ENCODE measurements at places on chromosomes 3 and 15.

- DNase-seq, result peak; percentile 66
These were observed 11.2 kb downstream of the SH3GL3 start for GRCh38 chr15:83458381-83458780.

- no peak for DNase-seq
These were observed 163.1 kb downstream of the CHL1 start for GRCh38 chr3:359672-360071.

DNA sequence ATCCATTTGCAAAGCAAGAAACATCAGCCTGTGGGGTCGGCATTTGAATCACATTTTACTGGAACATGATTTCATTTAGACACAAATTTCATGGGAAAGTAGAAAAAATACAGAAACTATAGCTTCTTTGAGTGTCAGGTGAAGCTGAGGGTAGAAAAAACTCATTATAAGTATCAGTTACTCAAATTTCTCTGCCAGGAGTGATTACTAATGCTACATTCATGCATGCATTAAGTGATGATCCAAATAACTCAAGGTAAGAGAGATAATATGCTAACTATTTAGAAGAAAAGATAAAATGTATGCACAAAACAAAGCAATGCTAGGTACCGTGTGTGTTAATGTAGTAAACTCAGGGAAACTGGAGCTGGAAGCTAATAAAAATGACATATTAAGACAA, 406.0 kb downstream of the GAP43 start:
- no peak for DNase-seq

DNA sequence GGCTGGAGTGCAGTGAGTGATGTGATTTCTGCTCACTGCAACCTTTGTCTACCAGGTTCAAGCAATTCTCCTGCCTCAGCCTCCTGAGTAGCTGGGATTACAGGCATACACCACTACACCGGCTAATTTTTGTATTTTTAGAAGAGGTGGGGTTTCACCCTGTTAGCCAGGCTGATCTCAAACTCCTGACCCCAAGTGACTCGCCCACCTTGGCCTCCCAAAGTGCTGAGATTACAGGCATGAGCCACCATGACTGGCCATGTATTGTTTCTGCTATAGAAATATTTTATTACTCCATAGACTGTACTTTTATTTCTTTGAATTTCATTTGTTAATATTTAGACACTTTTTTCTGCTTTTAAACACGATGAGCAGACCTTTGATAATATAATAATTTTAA, 60.4 kb downstream of the GTF2E1 start:
- no peak for DNase-seq

DNA sequence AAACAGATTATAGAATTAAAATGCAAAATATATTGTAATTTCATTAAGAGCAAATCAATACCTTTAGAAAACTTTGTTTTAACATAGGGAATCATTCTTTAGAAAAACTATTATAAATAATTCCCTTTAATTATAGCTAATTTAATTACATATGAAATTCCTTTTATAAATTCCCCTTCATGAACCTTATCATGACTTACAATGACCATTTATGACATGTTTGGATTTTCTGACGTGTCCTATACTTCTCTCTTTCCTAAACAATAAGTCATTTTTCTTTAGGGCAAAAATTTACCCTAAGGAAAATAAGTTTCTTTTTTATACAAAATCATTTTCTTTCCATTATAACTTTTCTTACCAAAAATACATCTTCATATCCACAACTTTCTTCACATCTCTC, 37.8 kb downstream of the PRR20G start:
- no peak for DNase-seq

GRCh38 chr3:56787258-56787775, 14.4 kb downstream of the ARHGEF3 start:
- DNase-seq, result no peak

DNA sequence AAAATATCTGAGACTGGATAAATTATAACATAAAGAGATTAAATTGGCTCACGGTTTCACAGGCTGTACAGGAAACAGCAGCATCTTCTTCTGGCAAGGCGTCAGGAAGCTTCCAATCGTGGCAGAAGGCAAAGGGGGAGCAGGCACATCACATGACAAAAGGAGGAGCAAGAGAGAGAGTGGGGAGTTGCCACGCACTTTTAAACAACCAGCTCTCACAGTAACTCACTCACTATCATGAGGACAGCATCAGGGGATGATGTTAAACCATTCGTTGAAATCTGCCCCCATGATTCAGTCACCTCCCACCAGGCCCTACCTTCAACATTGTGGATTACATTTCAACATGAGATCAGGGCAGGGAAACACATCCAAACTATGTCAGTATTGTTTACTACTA, 114.5 kb upstream of the SPATA16 start:
- no peak for DNase-seq

DNA sequence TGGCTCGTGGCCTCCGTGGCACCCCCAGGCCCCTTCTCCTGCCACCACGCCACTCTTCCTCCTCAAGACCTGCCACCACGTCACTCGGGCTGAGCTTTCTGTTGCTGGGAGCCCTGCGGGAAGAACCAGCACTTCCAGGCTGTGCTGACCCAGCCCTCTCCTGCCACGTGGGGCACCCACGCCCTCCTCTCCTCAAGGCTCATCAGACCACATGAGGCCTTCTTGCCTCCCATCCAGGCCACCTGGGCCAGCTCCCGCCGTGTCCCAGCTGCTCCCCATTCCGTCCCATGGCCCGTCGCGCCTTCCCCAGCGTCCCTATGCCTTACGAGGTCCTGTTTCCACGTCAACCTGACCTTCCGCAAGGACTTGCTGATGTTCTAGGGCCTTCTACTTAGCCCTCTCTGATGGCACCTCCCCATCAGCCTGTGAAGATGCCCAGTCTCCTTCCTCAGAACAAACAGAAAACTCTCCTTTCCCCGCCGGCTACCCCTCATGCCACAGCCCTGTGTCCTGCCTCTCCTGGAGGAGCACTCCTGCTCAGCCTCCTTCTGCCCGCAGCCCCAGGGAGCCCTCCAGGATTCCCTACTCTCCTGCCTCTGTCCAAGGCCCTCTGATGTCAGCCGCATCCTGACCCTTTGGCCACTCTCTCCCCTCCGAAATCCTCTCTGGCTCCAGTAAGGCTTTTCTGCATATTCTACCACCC, 71.1 kb upstream of the BLM start:
- DNase-seq, result no peak

GRCh38 chr3:38205472-38205805, 40.1 kb downstream of the OXSR1 start:
- no peak for DNase-seq

DNA sequence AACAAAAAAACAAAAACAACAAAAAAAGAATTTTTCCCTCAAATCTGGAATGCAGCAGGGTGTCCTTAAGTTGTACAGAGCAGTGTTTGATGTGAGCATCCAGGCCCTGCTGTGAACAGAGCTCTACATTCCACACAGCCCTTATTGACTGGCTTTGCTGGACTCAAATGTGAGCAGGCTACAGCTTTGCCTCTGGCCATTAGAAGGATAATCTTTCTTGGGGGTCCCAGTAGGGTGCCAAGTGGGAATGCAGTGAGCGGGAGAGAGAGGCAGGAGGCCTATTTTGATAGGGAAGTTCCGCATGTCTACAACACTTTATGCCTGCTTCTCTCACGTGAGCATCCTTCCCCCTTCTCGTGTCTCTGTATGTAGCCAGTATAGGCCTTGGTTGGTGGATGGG, 34.4 kb upstream of the TPRG1 start:
- no peak for DNase-seq

Data from esophagus muscularis mucosa (tissue), 4 donors.